Fibroblast of skin of left quadriceps (primary cell): ENCODE measurements at places on chromosomes 11 and 22.

- no peak for DNase-seq
These were observed 612 bp downstream of the XBP1 start for GRCh38 chr22:28799606-28800307.

DNA sequence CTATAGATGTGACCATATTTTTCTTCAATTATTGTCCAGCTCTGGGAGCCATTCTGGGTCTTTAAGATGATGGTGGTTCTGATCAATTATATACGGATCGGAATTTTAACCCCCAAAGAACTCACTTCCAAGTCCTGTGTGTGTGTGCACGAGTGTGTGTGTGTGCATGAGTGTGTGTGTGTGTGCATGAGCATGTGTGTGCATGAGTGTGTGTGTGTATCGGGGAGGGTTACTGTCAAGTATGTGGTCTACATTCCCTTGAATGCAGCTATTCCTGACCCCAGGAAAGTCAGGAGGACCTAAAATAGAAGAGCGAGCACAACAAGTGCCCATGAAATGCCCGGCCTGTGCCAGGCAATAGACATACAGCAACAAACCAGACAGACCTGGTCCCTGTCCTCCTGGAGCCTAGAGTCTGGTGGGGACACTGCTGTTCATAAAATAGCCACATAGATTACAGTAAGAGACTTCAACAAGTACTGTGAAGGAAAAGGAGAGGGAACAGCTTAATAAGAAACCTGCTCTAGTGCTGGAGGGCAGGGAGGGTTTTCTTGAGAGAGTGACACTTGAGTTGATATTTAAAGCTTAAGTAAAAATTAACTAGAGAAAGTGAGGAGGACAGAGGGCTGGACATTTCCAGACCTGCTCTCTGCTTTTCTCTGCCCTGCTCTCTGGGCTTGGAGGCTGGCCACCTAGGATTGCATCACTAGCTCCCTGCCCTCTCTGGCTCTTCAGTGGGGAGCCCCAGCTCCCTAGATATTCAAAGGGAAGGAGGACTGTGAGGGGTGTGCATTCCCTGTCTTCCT is 66.1 kb upstream of the SPON1 start:
- DNase-seq = no peak

DNA sequence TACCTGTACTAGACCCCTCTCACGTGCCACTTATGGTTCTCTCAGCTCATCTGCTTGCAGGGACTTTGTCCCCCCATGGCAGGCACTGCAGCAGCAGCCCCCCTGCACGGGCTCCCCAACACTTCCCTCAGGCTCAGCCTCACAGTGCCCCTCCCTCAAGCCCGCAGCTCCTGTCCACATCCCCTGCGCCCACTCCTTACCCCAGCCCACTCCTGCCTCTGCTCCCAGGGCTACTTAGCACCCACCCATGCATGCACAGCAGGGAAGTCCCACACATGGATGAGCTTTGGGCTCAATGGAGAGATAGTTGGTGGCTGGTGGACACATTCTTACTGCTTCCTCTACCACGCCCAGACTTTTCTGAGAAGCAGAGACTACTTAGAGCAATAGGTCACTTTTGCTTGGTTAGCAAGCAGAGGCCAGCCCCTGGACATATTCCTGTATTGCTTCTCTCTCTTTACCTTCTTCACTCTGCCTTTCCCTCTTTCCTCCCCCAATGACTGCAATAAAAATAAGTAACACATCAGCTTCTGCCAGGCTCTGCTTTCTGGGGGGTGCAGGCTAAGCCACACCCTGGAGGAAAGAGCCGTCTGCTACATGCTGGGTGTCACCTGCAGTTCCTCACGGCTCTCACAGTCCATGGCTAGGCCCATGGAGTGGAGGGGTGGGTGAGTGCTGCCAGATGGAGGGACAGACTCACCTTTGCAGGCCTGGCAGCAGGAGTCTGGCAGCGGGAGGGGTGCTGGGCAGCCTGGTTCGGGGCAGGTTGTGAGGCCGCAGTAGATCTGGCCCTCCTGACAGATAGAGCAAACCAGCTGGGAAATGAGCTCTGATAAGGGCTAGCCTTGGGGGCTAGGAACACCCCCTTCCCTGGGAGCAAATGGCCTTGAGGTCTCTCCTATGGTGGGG is 23.4 kb downstream of the CHRDL2 start:
- no peak for DNase-seq

DNA sequence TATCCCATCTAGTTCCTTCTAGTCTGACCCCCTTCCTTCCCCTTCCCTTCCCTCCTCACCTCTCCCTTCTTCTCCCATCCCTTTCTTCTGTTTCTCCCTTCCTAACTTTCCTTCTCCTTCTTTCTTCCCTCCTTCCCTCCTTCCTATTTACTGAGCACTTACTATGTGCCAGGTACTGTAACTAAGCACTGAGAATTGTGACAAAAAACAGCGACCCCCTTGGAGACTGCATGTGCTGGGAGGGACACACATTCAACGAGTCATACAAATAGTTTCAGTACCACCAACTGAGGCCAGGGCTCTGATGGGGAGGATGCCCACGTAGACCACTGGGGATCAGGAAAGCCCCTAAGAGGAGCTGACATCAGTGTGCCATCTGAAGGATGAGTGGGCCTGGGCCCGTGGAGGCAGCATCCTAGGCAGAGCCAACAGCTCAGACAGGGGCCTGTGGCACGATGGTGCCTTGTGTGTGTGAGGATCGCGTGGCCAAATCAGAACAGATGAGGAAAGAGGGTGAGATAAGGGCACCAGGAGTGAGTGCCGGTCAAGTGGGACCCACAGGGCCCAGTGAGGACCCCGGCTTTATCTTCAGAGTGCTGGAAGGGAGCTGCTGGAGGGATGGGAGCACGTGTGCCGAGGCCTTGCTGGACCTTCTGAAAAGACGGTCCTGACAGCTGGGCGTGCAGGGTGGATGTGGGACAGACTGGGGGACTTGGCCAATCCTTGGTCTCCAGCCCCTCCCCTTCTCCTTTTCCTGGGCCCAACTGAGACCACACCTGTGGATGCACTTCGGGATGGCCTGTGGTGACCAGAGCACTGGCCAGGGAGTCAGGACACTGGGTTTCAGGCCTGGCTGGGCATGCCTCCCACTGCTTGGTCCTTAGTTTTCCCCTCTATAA is 38.4 kb upstream of the CRYBB3 start:
- DNase-seq = no peak

GRCh38 chr11:1299621-1300020 is 9.8 kb downstream of the TOLLIP start:
- DNase-seq = no peak

DNA sequence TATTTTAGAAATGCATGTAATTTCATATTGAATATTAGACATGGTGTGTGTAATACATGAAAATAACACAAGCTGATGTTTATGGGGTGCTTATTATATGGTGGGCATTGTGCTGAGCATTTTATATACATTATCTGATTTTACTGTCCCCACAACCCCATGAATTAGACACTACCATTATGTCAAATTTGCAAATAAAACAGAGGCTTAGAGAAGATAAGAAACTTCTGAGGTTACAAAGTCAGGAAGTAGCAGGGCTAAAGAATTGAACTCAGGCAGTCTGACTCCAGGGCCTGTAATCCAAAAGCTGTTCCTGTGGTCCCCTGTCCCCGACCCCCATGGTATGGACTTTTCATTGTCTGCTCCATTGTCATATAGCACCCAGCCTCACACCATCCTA is 49.4 kb upstream of the NAV2 start:
- DNase-seq = no peak

DNA sequence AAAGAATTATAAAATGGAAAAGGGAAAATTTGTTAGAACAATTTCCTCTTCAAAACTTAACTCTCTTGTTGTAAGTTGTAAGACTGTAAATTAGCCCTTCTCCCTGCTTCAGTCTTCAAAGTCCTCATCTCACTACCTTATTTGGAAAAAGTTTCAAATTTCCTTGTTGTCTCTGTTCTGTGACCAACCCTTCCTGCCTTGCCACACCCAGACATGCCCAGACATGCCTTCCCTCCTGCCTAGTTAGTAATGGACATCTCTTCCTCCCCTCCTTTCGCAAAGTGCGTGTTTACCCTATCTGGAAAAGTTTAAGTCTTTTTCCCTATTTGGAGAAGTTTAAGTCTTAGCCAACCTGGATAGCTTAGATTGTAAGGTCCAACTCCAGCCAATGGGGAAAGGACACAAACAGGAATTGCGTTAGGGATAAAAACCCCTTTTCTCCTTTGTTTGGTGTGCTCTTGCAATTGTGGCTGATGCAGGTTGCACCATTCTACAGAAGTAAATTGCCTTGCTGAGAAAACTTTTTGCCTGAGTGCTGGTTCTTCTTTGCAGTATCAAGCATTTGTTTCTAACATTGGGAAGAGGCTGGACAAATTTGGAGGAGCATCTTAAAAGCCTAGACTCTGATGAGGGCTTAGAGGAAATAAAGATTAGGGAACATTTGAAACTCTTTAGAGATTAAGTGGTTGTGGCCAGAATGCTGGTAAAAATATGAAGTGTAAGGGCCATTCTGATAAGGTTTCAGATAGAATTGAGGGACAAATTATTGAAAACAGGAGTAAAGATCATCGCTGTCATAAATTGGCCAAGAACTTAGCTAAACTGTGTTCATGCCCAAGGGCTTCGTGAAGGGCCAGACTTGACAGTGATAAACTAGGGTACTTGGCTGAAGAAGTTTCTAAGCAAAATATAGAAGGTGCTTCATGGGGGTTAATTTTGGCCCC is 15.4 kb downstream of the OR52K2 start:
- no peak for DNase-seq

- DNase-seq = no peak
These were observed 50.2 kb upstream of the FGF3 start for GRCh38 chr11:69869311-69869939.

GRCh38 chr11:1600626-1601025 is 2.5 kb upstream of the KRTAP5-2 start:
- DNase-seq = no peak

- no peak for DNase-seq
These were observed 804.4 kb downstream of the BRD1 start for GRCh38 chr22:49023161-49023878.

- DNase-seq = no peak
These were observed 12.7 kb upstream of the C11orf91 start for GRCh38 chr11:33713151-33713855.

- DNase-seq = no peak
These were observed 47.7 kb downstream of the FBLN1 start for GRCh38 chr22:45550416-45550815.

GRCh38 chr22:35917651-35918050 is 111.0 kb downstream of the RBFOX2 start:
- no peak for DNase-seq

DNA sequence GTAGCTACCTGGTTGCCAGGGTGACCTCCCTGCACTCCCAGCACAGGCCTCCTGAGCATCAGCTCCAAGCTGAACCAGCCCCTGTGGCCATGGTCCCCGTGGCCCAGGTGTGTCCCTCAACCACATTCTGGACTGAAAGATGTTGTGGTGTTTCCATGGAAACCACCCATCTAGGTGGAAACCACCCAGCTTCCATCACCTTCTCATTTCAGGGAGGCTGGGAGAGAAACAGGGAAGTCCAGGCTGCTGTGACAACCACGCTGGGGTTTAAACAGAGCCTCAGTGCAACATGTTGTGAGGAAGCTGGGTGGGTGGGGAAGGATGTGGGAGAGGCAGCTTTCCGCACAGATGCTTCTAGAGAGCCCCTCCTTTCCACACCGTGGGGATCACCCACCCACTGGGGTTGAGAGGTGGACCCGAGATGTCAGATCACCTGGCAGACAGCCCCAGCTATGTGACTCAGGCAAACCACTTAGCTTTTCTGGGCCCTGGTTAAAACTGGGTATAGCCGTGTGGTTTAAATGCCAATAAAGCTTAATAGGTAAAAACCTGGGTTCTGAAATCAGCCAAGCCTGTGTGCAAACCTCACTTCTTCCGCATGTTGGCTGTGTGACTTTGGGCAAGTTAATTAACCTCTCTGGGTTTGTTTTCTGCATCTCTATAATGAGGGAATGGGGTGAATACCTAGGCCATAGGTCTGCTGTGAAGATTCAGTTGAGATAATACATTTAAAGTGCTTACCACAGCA is 46.4 kb downstream of the CD82 start:
- no peak for DNase-seq

DNA sequence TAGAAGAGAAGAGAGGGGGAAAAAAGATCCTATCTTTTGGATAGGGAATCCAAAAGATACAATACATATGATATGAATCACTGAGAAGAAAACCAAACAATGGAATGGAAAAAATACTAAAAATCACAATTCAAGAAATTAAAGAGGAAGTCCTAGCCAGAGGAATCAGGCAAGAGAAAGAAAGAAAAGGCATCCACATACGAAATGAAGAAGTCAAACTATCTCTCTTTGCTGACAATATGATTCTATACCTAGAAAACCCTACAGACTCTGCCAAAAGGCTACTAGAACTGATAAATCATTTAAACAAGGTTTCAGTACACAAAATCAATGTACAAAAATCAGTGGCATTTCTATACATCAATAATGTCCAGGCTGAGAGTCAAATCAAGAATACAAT is 91.4 kb downstream of the EFCAB6 start:
- DNase-seq = no peak

DNA sequence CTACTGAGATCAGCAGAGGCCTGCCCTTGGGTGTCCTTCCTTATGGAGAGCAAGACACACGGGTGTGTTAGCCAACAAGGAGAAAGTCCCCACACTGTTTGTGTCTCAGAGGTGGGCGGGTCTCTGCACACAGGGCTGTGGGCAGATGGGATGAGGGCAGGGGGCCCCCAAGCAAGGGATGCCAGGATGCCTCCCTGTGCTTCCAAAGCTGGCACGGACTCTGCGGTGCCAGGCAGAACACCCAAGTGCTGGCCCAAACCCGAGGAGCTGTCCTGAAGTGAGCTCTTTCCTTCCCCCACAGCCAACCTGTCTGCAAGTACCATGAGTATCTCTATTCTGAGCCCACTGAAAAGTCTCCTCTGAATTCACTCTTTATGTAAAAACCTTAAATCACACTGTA is 273.3 kb downstream of the CTTN start:
- no peak for DNase-seq

- DNase-seq = no peak
These were observed 5.9 kb downstream of the RNH1 start for GRCh38 chr11:501001-501682.
